Activated naive CD8-positive, alpha-beta T cell treated with anti-CD3 and anti-CD28 coated beads for 36 hours (primary cell): ENCODE measurements at places on chromosomes 4 and X.

DNA sequence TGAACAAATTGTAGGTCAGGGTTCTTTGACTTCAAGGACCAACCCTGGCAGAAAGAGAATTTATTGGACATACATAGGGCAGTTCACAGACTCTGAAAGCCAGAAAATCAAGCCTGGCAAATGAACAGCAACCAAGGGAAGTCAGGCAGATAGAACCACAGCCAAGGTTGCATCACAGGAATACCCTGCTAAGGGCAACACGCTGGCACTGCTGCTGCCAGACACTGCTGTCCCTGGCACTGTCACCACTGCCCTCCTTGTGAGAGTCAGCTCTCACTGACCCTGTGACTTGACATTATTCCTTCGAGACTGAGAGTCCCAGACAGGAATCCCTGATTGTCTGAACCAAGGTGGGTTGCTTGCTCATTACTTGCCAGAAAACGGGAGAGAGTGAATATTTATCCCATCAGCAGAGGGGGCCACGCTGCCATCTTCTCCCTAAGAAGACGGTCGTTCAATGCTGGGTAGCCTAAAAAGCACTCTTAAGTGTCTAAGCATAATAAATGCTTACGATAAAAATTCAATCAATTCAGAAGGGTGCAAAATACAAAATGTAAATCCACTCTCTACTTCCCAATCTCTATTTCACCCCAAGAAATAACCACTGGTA lies 23.2 kb upstream of the PTTG2 start:
- DNase-seq: no peak

- DNase-seq: peak; percentile 88
These were observed 777 bp upstream of the EOLA2 start for GRCh38 chrX:149938881-149939654.

- DNase-seq: no peak
These were observed 205.0 kb upstream of the HAND2 start for GRCh38 chr4:173735049-173735448.

DNA sequence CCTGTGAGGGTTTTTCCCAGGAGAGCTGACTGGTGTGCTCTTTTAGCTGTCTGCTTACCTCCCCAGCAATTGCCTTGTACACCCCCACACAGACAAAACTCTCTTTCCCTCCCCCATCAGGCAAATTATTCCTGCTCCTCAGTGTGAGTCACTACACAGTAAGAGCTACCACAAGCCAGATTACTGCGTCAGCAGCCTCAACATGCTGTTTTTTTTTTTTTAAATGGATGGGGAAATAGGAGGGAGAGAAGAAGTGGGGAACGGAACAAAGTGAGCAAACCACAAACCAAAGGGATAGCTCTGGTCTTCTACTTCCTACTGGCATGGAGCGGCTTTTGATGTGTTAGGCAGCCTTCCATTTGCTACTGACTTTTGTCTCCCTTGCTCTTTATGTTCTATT lies 107.5 kb upstream of the ACSL4 start:
- no peak for DNase-seq

DNA sequence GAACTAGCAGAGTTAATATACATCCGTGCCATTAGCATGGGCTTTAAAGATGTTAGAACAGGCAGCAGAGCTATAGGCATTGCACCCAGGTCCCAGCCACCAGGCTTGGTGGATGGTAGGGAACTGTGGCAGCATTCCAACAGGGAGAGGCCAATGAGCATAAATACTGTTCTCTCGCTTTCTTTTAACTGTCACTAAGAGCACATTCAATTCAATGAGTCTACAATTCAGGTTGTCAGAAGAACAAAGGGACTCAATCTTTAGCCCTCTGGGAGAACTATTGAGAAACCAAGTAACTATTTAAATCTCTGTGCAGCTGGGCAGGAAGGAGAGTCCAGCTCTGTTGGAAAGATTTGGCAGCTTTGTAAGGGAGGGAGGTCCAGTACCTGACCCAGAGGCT lies 165.6 kb downstream of the CHIC1 start:
- DNase-seq: no peak

DNA sequence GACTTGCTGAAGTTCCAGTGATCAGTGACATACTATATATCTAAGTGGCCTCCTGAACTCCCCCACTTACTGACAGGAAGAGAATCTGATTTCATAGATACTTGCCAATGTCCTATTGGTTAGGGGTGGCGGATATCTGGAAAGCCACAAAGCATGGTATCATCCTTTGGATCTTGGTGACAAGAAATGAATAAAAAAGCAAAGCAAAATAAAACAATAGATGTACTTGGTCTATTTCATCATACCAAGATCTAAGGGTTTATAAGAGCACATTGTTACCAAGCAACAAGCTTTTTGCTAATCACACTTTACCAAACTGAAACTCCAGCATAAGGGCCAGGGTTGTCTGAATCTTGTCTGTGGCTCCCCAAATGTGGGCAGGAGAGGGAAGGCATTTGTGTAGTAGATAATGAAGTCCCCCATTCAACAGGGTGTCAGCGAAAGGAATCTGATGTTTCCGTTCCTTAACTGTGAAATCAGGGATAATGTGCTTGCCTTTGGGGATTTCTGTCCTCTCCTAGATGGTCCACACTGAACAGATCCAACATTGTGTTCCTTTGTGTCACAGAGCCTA lies 125.0 kb upstream of the SMIM10 start:
- no peak for DNase-seq

GRCh38 chrX:11632732-11633131 lies 33.0 kb downstream of the ARHGAP6 start:
- DNase-seq: no peak

DNA sequence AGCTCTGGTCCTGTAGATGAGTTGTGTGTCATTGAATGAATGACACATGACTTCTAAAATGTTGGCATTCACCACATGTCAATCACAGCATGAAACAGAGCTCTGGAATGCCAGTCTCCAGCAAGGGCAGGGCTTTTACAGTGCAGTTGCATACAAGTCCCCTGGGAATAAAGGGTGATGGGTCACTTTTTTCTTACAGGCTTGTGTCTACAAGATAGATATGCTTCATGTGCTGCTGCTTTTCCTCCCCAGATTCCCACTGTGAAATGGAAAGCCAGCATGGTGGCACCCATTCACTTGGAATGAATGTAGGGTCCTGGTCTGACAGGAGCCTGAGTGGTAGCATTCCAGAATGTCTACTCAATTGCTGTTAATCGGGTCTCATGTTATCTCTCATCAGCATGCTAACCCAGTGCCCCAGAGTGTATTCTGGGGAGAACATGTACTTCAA lies 159.1 kb upstream of the KIT start:
- no peak for DNase-seq

- no peak for DNase-seq
These were observed 238.8 kb downstream of the USP46 start for GRCh38 chr4:52420330-52420729.

DNA sequence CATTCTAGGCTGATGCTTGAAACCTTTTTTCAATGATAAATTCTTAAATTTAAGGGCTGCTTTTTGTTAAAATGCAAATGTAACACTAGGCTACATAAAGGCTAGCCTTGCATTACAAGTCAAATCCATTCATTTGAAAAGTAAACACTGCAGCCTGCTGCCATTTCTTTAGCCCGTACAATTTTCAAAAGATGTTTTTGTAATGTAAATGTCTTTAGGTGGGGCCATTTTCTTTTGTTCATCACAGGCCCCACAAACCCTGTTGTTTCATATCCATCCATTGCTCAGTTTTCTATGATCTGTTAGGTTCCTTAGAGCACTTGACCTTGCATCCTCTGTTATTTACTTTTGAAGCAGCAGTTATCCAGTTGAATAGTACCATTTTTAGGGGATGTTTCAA lies 296.2 kb upstream of the AMOT start:
- DNase-seq: no peak

DNA sequence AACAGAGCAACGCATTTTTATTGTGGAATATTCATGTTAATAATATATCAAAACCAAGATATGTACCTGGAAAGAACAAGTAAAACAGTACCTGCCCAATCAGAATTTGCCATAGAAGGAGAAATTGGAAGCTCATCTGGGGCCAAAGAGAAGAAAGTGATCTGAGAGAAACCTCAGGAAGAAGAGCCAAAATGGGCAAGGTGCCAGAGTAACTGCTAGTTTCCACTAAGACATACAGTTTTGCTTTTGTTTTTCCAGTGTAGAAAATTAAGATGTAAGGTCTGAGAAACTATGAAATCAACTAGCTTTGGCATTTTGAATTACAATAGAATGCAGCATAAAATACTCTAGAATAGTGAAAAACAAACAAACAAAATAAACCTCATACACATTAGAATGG lies 2201.2 kb downstream of the ARAP2 start:
- DNase-seq: no peak

GRCh38 chr4:158722291-158722916 lies 792 bp downstream of the PPID start:
- DNase-seq: peak; percentile 15

DNA sequence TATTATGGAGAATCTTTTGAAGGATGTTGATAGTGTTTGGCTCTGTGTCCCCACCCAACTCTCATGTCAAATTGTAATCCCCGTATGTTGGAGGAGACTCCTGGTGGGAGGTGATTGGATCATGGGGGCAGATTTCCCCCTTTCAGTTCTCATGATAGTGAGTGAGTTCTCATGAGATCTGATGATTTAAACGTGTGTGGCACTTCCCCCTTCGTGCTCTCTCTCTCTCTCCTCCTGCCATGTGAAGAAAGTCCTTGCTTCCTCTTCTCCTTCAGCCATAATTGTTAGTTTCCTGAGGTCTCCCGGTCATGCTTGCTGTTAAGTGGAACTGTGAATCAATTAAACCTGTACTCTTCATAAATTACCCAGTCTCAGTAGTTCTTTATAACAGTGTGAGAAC lies 166.1 kb upstream of the NUDT6 start:
- no peak for DNase-seq

DNA sequence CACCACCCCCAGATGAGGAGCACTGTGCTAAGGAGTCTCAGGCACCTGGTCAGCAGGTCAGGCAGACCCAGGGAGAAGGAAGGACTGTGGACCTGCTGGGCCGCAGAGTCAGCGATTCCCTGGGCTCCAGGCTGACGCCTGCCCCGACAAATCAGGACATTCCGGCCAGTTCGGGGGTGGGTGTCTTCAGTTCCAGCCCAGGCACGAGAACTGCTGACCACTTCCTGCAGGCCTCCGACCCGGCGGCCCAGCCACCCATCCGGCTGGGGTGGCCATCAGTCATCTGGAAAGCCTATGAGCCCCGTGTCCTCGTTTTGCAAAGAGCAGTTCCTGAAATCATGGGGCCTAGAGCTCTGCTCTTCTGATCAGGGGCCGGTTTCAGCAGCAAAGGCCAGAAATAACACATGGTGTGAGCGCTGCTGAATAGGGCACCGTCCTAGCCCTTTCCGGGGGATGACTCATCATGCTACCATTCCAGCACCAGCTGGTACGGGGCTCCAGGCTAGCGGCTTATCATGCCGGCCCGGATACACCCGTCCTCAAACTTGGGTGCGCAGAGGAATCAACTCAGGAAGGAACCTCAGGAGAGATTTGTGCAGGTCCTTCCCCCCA lies 7.8 kb upstream of the SH3TC1 start:
- DNase-seq: no peak

- DNase-seq: no peak
These were observed 12.2 kb upstream of the TMEM128 start for GRCh38 chr4:4260185-4260751.

DNA sequence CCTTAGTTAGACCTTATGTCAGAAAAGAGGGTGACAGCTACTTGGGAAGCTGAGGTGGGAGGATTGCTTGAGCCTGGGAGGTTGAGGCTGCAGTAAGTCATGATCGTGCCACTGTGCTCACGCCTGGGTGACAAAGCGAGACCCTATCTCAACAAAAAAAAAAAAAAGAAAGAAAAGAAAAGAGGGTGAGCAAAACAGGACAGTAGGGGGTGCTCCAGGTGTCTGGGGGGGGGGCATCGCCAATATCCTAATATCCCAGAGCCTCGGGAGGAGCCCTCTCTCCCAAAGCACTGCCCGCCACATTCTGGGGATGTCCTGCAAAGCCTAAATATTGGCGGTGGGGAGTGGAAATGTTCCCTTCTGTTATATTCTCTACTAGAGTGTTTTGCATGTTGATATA lies 120.9 kb upstream of the TBL1X start:
- no peak for DNase-seq

DNA sequence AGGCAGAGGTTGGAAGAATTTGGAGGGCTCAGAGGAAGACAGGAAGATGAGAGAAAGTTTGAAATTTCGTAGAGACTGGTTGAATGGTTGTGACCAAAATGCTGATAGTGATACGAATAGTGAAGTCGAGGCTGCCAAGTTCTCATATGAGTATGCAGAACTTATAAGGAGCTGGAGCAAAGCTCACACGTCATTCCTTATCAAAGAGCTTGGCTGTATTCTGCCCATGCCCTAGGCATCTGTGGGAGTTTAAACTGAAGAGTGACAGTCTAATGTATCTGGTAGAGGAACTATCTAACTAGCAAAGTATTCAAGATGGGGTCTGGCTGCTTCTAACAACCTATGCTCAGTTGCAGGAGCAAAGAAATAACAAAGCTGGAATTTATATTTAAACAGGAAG lies 102.1 kb downstream of the PCDH18 start:
- no peak for DNase-seq

- no peak for DNase-seq
These were observed 57.3 kb upstream of the MXRA5 start for GRCh38 chrX:3403748-3404147.

GRCh38 chr4:1739358-1739757 lies 18.0 kb downstream of the TACC3 start:
- DNase-seq: no peak

GRCh38 chrX:103397707-103398106 lies 21.4 kb downstream of the BEX3 start:
- no peak for DNase-seq

GRCh38 chr4:180792541-180792940 lies 1450.7 kb upstream of the TENM3 start:
- DNase-seq: no peak
